ENCODE measurements at places on chromosomes 1 and 21.

GRCh38 chr1:243482141-243483022 is 226.5 kb downstream of the SDCCAG8 start:
- DNase-seq = peak; percentile 100

- DNase-seq = no peak
Observed at GRCh38 chr1:21648352-21648730, 20.8 kb downstream of the RAP1GAP start.

DNA sequence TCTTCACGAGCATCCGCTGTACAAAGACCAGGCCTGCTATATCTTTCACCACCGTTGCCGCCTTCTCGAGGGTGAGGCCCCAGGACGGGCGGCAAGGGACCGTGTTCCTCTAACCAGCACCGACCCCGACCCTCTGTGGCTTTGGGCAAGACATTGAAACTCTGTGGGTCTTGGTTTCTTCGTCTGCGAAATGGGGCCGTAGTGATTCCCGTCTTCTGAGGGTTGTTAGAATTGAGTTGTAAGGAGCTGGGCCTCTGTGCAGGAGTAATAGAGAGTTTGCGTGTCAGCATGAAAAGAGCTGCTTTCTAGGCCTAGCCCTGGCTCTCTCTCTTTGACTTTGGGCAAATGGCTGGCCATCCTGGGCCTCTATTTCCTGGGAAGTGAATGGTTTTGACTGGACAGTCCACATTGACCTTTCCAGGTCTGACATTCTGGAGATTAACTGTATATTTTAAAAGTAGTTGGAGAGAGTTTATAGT is 591 bp downstream of the MRPL37 start:
- DNase-seq = no peak

GRCh38 chr1:22359427-22359826 is 92.2 kb upstream of the ZBTB40 start:
- no peak for DNase-seq

GRCh38 chr1:37692834-37693175 is 489 bp downstream of the CDCA8 start:
- no peak for DNase-seq

DNA sequence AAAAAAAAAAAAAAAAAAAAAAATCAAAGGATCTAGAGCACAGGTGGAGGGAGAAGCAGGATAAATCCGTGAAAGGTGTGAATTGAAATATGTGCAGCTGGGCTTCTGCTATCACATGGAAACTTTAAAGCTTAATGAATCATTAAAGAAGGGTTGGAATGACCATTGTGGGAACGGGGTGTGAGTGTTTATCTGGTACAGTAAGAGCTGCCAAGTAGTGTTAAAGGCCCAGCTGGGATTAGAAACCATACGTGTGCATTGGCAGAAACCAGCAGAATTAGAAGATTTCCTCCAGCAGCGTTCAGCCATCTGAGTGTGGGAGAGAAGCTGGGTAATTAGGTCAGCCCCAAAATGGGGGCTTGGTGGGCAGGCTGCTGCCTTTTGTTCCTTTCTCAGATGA is 13.5 kb downstream of the FALEC start:
- no peak for DNase-seq

DNA sequence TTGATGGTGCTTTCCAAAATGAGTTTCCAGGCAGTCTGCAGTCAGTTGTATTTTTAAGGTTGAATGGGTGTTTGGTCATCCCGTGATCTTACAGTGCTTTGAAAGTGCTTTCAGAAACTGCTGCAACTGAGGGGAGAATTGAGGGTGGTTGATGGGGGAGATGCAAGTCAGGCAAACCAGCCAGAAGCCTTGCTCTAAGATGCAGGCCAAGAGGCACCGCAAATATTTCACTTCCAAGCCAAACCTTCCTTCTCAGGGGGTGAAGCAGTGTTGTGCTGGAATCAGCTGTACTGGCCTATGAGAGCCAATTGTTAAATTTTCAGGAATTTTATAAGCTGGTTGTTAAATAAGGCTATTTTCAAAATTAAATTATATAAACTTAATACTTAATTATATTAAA is 151.6 kb downstream of the KCNJ6 start:
- no peak for DNase-seq

DNA sequence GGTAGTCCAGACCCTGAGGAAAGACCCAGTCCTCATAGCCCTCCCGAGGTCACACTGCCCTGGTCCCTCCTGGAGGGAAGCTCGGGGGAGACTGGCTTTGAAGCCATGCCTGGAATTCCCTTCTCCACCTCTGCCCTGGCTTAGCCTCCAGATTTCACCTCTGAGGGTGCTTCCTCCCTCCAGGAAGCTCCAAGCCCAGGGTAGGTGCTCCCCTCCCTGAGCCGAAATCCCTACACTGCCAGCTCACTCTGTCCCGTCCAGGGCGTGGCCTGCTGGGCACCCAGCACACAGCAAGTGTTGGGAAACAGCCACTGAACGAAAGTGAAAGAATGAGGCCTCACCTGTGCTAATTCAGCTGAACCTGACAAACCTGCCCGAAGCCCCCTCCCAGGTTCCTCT is 6.0 kb upstream of the TNFRSF25 start:
- DNase-seq = no peak

- DNase-seq = no peak
Observed at GRCh38 chr1:184743062-184743756, 11.4 kb downstream of the EDEM3 start.

- DNase-seq = no peak
Observed at GRCh38 chr1:240808381-240808780, 196.4 kb upstream of the GREM2 start.

DNA sequence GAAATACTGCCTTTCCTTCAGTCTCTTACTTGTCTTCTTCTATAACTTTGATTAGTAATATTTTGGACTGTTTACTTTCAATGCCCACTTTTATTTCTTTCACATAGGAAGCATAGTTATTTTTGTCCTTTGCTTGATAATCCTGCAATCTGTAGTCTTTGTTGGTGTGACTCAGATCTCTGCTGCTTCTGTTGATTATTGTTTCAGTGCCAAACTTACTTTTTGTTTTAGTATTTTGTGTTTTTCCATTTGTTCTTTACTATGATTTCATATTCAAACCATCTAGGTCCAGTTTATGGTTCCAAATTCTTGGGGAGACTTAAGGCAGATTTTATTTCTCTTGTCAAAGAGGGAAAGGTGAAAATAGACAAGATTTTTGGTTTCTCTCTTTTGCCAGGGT is 399.9 kb downstream of the HLX start:
- no peak for DNase-seq

GRCh38 chr1:27058966-27059669 is 46.5 kb upstream of the TENT5B start:
- no peak for DNase-seq

DNA sequence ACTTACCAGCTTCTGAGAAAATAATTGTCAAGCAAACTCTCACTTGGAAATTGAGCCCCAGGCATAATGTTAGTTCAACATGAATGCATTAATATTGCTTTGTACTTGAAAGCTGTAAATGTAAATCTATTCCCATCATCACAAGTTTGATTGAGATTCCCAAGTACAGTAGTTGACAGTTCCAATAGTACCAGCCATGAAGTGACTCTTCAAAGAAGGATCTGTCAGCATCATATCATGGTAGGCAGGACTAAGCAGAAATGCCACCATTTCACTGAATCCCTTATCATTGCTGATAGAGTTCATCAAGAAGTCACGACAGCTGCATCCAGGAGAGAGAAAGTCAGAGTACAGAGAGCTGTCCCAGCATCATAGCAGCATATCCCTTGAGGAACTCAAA is 348.7 kb downstream of the OMA1 start:
- DNase-seq = no peak

GRCh38 chr21:32248571-32249461 is 30.0 kb downstream of the MIS18A start:
- no peak for DNase-seq

- DNase-seq = no peak
Observed at GRCh38 chr1:30692201-30692947, 31.0 kb downstream of the MATN1 start.

GRCh38 chr1:201460814-201461644 is 8.0 kb downstream of the PHLDA3 start:
- no peak for DNase-seq

DNA sequence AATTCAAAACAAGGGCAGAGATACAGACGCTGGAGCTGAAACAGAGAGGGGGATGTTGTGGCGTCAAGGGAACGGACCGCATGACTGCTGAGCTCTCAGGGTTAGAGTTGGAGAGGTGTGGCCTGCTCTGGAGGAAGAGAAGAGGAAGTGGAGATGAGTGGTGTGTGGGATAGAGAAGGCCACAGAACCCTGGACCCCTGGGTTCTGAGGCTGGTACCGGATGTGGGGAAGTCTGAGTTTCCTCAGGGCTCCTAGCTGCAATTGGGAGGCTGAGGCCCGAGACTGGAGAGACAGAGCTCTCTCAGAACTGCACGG is 1.8 kb downstream of the BCAN start:
- no peak for DNase-seq

- peak; percentile 96 for DNase-seq
Observed at GRCh38 chr1:95407886-95408291, 173.9 kb downstream of the RWDD3 start.

- no peak for DNase-seq
Observed at GRCh38 chr1:67482733-67483482, 52.7 kb upstream of the SERBP1 start.

GRCh38 chr1:169340882-169341281 is 26.7 kb downstream of the NME7 start:
- no peak for DNase-seq

GRCh38 chr1:241271427-241271826 is 85.6 kb downstream of the RGS7 start:
- DNase-seq = no peak

- DNase-seq = no peak
Observed at GRCh38 chr21:33201956-33202355, 27.8 kb upstream of the IFNAR2 start.

- DNase-seq = no peak
Observed at GRCh38 chr1:157167437-157167836, 29.2 kb upstream of the ETV3 start.

DNA sequence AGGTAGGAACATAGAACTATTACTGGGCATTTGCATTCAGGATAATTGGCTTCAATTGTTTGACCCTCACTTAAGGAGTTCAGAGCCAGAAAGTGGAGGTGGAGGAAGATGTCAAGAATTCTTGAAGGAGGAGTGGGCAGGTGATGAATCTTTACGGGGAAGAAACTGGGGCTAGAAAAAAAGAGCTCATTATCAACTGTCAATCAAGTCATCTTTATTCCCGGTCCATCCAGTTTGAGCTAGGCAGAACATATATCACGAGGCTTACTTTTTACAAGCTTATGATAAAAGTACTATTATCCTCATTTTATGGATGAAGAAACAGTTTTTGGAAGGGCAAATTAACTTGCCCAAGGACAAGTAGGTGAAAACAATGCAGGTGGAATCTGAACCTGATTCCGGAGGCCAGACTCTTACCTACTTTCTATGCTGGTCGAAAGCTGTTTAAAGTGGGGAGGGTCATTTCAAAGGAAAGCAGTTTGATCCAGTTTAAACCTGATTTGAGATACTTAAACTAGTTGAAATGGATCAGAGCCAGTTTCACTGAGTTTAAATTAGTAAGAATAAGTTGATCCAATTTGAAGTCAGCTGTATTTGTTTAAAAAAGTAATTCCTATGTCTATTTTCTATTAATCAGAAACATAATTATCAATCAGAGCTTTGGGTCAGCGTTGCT is 13.3 kb upstream of the NBL1 start:
- no peak for DNase-seq

DNA sequence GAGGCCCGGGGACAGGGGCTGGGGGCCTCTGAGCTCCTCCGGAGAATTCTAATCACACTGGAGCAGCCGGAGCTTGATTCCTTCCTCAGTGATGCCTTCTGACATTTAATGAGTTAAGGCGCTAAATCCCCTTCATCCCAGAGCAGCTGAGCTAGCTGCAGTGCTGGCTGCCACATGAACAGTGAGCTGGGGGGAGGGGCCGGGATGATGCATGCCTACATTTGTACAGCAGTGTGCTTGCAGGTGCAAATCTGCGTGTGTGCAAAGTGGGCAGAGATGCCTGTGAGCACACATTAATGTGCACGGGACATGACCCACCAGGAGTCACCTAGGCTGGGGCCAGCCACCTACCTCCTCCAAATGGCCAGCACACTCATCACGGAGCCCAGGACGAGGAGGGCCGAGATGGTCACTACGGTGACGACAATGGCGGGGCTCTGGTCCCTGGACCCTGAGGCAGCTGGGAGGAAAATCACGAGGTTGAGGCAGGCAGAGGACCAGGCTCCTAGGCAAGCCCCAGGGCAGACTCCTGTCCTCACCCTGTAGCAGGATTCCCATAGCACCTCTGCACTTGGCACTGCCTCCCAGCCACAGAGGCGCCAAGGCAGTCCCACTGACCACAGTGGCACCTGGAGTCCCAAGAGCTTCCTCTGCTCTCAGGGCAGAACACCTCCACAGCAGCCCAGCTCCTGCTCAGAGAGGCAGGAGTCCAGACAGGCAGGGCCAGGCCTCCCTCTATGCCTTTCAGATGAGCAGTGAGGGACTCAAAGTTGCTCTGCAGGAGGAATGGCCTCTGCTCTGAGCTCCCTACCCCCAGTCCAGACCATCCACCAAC is 34.7 kb downstream of the CDCA8 start:
- no peak for DNase-seq

DNA sequence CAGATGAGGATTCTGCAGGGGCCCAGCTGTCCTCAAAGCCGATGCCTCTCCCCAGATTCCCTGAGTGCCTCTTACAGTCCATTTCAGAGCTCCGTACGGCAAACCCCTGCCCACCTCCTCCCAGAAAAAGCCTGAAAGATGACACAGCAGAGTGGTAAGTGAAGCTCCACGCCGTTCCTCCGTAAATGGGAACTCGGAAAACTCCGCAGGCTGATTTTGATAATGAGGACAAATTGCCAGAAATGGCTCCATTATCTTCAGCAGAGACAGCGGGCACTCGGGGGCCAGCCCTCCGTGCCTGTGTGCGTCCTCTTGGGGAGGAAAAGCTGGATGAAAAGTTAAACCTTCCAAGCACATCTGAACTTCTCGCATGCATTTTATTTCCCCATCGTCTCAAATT is 81.1 kb downstream of the NPHP4 start:
- DNase-seq = no peak

- no peak for DNase-seq
Observed at GRCh38 chr21:42188663-42189062, 30.3 kb upstream of the ABCG1 start.

DNA sequence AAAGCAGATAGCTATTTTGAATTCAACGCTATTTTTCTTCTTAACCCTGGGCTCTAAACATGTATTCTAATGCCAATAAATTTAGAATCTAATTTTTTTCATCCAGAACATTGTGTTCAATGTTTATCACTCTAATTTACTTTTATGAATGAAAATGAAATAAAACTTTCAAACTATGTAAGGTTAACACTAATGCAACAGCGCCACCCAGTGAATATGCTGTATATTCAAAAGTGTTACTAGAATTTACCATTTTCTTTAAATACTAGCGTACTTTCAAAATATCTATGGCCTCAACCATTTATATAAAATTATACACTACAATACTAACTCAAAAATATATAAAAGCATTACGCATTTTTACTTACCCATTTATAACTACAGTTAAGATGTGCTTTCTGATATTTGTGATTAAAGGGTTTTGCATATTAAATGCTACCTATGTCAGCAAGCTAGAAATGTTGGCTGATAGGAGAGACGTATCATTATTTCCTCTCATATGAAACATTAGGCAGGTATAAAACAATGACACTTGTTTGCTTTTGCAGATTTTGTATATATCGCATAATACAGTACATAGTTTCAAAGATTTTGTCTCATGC is 5.9 kb upstream of the NUF2 start:
- DNase-seq = peak; percentile 34

GRCh38 chr21:31111093-31111492 is 72.8 kb upstream of the KRTAP19-8 start:
- DNase-seq = no peak
